HL-60 (cell line): ENCODE measurements at places on chromosomes 12 and 14.

GRCh38 chr14:52678591-52678990 is 16.8 kb downstream of the ERO1A start:
- DNase-seq: no peak

DNA sequence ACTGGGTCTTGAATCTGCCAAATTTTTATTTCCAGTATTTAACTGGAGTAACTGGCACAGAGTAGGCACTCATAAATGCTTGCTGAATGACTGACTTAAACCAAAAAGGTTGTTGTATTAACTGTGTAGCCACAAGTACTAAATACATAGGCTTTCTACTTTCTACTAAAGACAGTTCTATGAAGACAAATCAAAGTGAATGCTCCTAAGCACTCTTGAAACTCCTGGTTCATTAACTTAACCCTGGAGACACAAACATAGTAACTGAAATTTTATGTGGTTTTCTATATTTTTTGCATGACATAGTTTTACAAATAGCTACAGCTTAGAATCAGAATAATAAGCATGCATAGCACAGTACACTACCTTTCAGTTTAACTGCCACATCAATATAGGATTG is 70.4 kb downstream of the TXNDC16 start:
- DNase-seq: no peak

- peak; percentile 90 for DNase-seq
These were observed 804 bp downstream of the USP15 start for GRCh38 chr12:62260733-62261683.

DNA sequence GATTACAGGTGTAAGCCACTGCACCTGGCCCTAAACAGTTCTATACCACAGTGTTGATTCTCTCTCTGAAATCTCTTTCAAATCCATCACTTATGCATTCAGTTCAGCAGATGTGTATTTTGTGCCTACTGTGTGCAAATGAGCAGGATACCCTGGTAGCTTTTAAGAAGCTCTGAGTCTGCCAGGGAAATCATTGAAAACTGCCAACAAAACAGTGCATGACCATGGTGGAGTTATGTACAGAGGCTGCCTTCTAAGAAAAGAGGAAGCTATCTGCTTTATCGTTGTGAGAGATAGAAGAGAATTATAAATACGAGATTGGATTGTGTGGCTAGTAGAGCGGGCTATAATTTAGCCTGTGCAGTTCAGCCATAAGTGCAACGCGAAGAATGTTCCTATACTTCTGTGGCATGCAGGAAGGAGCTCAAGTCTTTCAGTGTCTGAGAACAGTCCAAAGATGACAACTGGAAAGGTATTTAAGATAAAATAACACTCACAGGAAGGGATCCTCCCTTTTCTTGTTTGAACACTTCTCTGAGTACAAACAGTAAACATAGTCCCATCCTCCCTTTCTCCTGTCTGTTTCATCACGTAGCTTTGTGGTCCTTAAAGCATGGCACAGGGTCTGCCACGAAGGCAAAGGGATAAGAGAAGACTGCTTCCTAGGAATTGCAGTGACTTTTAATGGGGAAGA is 4.3 kb downstream of the DIP2B start:
- DNase-seq: no peak

DNA sequence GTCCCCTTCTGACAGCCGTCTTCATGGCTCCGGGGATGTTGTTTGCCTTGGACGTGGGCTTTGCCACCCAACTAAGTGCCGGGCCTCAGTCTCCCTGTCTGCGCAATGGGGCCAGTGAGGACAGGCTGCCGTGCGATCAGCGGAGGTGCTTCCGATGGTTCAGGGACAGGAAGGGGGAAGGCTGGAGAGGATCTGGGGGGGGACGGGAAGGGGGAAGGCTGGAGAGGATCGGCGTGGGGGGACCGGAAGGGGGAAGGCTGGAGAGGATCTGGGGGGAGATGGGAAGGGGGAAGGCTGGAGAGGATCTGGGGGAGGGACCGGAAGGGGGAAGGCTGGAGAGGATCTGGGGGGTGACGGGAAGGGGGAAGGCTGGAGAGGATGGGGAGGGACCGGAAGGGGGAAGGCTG is 3.4 kb downstream of the MMP17 start:
- DNase-seq: peak; percentile 98

DNA sequence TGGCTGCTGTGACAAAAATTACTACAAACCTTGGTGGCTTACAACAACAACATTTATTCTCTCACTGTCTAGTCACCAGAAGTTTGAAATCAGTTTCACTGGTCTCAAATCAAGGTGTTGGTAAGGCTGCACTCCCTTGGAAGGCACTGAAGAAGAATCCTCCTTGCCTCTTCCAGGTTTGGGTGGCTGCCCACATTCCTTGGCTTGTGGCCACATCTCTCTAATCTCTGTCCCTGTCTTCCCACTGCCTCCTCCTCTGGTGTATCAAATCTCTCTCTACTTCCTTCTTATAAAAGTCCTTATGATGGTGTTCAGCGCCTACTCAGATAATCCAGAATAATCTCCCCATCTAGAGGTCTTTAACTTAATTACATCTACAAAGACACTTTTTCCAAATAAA is 31.0 kb downstream of the PLCZ1 start:
- no peak for DNase-seq

GRCh38 chr12:54251667-54252284 is 28.1 kb downstream of the CBX5 start:
- DNase-seq: no peak

DNA sequence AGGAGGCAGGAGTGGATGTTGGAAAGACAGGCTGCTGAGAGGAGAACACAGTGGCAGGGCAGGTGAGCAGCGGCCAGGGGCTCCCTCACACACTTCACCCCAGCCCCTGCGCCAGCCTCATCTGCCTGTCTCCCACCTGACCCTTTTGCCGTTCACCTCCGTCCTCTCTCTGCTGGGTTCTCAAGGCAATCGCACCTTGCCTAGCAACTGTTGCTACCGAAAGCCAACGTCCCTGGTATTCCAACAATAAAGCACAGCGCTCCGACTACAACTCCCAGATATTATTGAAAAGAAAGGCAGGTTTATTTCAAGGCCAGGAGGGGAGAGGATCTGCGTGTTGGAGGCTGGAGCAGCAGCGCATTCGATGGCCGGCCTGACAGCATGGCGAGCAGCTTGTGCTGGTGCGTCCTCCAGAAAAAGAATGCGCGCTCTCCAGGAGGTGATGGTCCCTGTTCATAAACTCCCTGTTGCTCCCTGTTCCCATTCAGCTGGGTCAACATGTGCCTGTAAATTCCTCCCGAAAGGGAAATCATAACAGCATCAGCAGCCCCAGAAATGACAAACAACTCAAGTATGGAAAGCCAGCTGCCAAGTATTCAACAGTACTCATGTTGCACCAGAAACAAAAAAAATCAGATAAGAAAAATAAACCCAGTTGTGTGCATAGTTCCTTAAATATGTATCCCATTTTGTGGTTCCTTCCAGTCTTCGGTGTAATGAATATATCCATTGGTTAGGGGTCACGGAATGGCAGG is 153.0 kb upstream of the DIO3 start:
- DNase-seq: no peak

GRCh38 chr14:78683206-78683605 is 513.0 kb downstream of the NRXN3 start:
- DNase-seq: no peak

GRCh38 chr12:111143271-111143670 is 222.9 kb upstream of the MYL2 start:
- DNase-seq: no peak

GRCh38 chr12:131082290-131083194 is 128.8 kb downstream of the ADGRD1 start:
- DNase-seq: no peak

- DNase-seq: peak; percentile 51
These were observed 210.2 kb downstream of the PTPRO start for GRCh38 chr12:15532364-15532977.

DNA sequence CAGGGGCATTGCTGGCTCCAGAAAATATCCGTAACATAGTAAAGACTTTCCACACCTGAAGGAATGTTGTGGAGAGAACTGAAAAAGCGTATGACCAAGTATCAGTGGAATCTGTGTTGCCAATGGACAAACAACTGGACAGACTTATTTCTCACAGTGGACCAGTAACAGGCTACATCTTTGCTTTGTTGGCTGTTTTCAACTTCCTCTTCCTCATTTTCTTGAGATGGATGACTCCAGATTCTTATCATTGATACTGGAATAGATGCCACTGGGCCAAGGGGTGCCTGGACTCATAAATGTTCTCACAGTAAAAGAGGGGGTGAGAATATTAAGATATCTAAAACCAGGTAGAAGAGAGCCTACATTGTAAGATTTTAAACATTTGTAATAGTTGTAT is 6.4 kb downstream of the GAS2L3 start:
- DNase-seq: no peak

GRCh38 chr12:59020073-59020946 is 100.0 kb upstream of the LRIG3 start:
- no peak for DNase-seq

DNA sequence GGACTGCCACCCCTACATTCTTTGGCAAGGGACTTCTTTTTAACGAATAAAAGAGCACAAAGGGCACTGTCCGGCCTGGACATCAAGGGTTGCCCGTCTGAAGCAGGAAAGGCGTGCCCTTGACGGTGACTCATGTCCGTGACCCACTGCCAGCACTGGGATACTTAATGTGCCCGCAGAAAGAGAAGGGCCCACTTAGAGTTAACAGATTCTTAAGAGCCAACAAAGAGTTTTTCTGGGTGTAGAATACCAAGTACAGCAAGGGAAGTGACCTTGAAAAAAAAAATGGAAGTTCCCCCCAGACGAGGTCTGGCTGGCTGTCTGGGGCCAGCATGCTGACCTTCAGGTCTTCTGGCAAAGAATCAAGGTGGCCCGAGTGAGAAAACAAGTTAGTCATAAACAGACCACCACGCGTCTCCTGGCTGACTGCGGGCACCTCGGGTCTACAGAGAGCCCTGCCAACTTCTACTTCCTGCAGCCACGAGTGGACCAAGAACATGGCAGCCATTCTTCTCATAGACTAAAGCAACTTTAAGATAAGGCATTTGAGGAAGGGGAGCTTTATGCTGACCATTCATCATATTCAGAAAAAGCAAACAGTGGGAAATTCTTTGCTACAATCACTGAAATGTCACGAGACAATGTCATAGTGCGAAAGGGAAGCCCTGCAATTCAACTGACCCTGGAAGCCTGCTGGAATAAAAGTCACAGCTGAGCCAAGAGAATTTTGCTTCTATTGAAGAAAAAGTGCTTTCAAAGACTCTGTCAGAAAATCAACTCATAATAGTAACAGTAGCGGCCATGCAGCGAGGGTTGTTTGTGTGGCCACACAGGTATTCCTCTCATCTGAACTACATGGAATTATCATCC is 10.5 kb upstream of the SELPLG start:
- DNase-seq: no peak

DNA sequence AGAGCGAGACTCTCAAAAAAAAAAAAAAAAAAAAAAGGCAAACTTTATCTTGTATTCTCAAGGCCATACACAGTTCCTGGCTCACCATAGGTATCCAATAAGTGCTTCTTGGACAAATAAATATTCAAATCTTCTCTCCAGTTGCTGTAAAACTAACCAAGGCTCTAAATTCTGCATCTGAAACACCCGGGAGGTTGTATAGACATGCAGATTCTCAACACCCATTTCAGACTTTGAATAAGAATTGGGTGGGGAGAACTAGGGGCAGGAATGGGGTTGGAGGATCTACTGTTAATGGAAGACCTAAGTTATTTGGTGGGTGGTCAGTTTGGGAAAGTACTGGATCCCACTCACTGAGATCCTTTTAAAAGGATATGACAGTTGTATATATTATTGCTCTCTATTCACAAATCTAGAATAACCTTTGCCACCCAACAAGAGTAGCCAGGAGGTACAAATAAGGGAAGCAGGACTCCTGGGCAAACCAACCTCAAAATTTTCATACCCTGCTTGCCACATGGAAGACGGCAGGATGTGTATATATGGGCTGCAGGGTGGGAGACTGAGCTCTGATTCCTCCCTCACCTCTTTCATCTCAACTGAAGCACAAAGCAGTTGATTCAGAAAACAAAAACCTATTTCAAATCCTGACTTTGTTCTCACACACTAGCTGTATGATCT is 879 bp downstream of the GDF3 start:
- DNase-seq: no peak

DNA sequence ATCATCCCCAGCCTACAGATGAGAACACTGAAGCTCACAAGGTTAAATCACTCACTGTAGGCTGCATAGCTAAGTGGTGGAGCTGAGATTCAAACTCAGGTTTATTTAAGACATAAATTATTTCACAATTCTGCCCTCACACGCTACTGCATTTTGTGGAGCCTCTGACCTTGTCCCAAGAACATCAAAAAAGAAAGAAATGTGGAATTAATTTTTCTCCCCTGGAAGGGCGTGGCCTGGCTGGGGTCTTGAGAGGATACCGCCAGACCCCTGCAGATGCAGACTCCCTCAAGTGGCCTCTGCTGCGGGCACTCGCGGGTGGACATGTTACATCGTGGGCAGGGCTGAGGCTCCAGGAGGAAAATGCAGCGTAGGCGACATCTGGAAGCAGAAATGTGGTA is 40.6 kb downstream of the LTBP2 start:
- no peak for DNase-seq

DNA sequence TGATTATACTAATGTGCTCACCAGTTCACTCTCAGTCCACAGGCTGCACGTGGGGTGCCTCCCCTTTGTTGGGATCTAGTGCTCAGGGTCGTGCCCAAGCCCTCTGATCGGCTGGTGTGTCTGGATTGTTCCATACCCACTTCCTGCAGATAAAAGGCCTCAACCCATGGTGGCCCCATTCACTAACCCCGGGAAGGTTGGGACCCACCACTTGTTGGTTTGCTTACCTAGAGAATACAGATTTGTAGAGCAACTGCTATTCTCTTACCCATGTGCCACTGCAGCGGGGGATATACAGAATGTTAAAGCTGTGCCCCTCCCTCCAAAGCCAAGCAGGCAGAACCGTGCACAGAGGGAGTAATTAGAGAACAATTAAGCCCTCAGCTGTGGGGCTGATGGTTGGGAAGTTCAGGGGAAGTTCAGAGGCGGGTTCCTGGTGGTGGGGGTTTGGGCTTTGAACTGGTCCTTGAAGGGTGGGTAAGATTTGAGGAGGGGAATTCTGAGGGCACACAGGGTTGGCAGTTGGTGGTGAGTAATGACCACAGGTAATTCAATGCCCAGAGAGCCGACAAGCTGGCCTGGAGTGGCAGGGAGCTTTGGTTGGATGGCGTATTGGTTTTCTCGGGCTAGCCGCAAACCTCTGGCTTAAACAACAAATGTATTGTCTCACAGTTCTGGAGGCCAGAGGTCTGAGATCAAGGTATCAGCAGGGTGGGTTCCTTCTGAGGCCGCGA is 68.8 kb downstream of the ADCK1 start:
- DNase-seq: no peak

- DNase-seq: peak; percentile 11
These were observed 337.9 kb downstream of the AACS start for GRCh38 chr12:125402874-125403789.
